ENCODE measurements at places on chromosomes 7 and 10.

DNA sequence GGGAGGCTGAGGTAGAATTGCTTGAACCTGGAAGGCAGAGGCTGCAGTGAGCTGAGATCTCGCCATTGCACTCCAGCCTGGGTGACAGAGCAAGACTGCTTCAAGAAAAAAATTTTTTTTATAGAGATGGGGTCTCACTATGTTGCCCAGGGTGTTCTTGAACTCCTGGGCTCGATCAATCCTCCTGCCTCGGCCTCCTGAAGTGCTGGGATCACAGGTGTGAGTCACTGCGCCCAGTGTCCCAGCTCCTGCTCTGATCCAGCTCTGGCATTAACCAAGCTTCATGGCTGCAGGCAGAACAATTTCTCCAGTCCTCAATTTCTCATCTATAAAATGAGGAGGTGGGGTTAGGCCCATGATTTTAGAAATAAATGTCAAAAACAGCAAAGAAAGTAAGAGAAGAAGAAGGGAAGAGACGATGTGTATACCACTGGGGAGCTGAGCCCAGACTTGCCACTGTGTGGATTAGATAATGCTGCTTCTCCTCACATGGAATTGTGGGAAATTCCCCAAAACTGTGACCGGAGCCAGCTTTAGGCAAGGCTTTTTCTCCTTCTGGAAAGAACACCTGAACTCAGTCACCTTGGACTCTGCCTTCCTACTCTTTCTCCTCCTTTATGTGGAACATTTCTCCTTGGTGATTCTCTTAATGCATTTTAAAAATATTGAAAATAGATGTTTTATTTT is 25.5 kb downstream of the IL15RA start:
- no peak for DNase-seq

DNA sequence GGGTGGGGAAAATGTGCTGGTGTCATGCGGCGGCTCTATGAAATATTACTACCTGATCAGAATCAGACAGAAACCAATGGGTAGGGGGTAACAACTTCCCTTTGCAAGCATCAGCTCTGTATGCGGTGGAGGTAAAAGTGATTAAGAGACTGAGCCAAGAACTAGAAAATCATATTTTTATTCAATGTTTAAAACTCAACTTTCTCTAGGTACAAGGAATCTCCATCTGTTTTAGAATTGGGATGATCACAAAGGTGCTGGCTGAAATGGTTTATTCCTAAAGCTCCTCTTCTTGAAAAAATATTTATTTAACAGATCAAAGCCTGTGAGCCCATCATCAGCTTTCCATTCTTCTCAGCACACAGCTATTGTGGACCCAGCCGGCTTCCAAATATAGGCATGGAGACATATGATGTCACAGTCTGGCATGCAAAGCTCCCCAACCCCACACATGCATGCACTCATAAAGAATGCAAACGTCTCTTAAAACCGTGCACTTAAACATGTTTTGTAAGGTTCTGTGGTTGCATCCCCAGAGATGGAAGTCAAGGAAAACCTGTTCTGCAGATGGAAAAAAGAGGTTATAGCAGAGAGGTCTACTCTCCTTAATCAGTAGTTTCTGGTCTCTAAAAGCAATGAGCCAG is 126.0 kb downstream of the SKIDA1 start:
- no peak for DNase-seq

- no peak for DNase-seq
These were observed 78.5 kb downstream of the ZRANB1 start for GRCh38 chr10:125020386-125020785.

DNA sequence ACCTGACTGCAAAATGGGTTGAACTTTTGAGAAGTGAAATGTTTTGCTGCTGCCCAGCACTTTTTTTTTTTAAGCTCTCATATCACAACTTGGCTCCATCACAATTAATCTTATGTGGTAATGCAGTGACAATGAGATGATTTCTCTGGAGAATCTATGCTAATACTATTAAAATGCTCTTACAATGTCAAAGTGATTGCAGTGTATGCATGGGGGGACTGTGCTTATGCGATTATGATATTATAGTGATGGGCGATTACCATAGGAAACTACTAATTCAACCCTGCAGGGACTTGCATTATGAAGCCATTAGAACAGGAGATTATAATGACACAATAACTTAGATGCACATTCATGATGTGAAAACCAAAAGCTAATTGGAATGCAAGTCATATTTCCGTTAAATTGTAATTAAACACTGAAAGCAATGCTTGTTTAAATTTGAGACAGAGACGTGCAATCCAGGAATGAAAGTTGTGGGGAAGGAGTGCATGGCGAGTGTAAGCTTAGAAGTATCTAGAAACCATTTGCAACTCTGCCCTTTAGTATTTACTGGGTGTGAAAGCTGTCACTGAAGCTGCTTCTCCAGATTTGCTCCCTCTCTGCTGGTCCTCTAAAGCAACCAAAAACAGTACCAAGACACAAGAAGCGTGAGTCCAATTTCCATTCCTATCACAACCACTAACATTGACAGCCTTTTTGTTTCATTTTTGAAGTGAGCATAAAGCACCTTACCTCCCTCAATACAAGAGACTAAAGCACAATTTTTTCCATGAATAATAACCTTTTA is 21.6 kb downstream of the PTER start:
- no peak for DNase-seq

- no peak for DNase-seq
These were observed 34.5 kb upstream of the TECTB start for GRCh38 chr10:112248584-112249295.

GRCh38 chr7:127798769-127799372 is 146.9 kb downstream of the SND1 start:
- no peak for DNase-seq

DNA sequence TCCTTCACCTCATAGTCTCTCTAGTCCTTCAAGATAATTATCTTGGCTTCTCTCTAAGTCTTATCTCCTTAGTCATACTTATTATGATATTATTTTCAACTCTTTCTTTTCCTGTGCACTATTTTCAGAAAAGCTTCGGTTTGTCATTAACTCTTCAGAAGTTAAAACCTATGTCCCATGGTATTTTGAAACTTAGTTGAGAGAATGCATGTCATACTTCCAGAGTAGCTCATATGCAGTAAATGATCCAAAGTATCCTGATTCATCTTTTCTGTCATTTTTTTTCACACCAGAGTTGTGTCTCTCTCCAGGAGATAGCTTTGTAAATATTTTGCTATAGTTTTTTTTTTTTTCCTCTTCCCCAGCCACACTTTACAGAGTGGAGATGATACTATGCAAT is 1008.6 kb downstream of the NRG3 start:
- no peak for DNase-seq

DNA sequence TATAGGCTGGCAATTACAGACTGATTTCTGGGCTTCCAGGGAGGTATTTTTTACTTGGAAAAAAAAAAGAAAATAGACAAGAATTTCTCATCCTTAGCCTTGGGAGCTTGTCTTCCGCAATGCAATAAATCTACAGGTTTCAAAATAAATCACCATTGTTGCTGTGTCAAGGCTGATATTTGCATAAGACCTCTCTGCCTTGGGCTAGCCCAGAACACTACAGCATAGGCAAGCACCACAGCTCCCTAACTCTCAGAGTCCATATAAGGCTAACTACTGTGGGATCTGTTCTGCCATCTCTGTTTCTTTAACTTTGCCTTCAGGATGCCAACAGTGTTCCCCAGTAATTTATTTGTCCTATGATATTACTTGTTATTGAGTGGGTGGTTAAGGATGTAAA is 64.4 kb downstream of the ZWINT start:
- DNase-seq: no peak

DNA sequence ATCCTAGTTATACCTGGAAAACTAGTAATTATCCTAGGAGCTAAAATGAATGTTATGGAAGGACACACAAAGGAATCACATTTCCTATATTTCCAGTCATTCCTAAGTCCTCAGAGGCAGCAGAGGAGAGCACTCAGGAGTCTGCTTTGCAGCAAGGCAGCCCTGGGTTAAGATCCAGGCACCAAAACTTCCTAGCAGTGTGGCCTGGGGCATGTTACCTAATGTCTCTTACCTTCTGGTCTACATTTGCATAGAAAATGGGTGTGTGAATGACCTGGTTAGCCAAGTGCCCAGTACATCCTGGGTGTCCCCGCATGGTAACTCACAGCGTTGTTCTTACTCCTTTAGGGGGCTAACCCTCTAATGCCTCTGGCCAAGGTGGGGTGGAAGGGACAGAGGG is 135.9 kb downstream of the TAX1BP1 start:
- DNase-seq: no peak

- DNase-seq: peak; percentile 63
These were observed at the start of gene GCK for GRCh38 chr7:44189286-44189992. TSS of gene GCK (minus strand) at chr7:44189439. CDS start at chr7:44188953, 486 bp downstream.

GRCh38 chr7:5621776-5622175 is 159.7 kb downstream of the RNF216 start:
- DNase-seq: no peak

DNA sequence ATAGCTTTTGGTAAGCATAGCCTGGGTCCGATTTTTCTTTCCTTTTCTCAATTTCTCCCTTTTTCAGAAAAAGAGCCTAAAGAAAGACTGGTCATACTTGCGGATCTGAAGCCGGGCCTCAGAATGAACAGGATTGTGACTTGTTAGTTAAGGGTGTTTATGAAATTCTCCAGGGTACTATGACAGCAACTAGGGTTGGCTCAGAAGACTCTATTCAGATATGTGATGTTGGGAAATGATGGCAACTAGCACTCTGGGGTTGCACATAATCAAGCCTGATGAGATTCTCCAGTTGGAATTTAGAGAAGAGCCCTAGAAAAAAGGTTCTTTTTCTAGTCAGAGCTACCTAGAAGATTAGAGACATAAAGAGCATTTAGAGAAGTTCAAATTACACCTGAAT is 352.4 kb upstream of the POM121L12 start:
- DNase-seq: no peak

All from NCI-H187 treated with DMSO at 0.1 percent for 48 hours (cell line).